Renal cortical epithelial cell (primary cell): ENCODE measurements at places on chromosomes 2 and 18.

DNA sequence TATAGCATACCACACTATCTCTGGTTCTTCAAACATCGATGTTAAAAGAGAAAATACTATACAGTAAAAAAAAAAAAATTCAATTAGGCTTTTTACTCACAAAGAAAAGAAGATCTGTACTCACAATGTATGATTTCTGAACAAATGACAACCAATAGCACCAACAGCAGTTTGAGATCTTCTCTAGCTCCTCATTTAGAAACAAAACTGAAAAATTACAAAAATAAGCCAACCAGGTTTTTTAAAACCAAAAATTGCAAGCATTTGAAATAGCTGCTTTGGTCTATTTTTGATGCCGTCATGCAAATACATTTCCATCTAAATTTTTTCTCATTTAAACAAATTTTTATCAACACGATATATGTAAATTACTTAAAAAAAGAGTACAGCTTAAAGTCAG, 34.3 kb upstream of the RALBP1 start:
- DNase-seq: no peak

DNA sequence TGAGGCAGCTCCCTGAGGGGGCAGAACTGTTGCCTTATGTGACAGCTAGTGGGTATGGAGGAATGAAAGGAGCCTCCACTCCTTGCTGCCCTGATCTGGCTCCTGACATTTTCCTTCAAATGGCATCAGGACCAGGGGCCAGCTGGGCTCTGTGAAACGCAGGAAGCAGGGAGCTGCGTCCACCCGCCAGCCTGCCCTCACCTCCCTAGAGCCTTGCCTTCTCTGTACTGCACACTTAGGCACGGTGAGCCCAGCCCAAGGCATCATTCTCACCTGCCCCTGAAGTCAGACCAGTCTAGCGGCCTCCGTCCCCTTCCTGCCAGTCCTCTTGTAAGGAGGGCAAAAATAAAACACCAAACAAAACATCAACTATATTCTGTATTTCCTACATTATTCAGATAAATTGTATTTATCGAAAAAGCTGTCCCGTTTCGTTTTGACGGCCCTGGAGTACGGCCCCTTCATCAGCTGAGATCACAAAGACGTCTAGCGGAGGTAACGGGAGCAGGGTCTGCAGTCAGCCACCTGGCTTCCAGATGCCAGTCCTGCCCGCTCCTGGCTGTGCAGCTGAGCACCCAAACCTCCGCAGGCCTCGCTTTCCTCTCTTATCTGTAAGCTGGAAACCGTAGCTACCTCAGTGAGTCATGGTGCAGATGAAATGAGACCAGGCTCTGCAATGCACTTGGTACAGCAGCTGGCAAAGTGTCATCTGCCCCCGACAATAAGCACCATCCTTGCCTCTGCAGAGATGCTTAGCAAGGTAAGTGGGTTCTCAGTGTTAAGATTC, 6.9 kb upstream of the CTDP1 start:
- DNase-seq: no peak

- peak; percentile 33 for DNase-seq
Measured at GRCh38 chr2:216215658-216216390, 106.7 kb downstream of the XRCC5 start.

- peak; percentile 75 for DNase-seq
Measured at GRCh38 chr2:47720036-47720435, 62.9 kb upstream of the MSH6 start.

DNA sequence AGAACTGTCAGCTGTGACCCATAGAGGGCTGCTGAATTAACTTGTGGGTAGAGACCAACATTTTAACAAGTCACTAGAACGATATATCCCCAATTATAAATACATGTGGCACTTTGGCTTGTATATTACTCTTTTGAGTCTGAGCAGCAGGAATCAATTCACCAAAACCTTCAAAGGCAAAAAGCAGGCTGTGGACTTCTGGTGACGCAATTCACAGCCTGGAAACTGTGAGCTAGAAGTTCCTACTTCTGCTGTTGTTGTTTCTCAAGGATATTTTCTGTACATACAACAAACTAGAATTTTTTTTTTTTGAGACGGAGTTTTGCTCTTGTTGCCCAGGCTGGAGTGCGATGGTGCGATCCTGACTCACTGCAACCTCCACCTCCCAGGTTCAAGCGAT, 37.3 kb downstream of the PTCD3 start:
- DNase-seq: no peak

GRCh38 chr18:45978084-45978483, 11.0 kb upstream of the EPG5 start:
- peak; percentile 54 for DNase-seq
